Vein endothelial cell (primary cell): ENCODE measurements at places on chromosomes 5 and 9. TPM values are rescaled to one million over a fixed set of nuclear protein-coding genes. Genes with fewer than 3 reads are reported as not detected.

The SPATA31D1 gene
- not detected in 2 replicates for total RNA-seq

The CCL21 gene
- total RNA-seq = not detected in 2 replicates

The BARX1 gene
- not detected in 2 replicates for total RNA-seq

The EIF4EBP3 gene
- total RNA-seq = 0.38 and 1.3 TPM in 2 replicates

The ACOT12 gene
- total RNA-seq = not detected in 2 replicates

The CCDC183 gene
- 0.19 and 0.65 TPM in 2 replicates for total RNA-seq

The MRPL41 gene
- total RNA-seq = 33.2 and 43.1 TPM in 2 replicates

The FREM1 gene
- under 0.01 TPM in 1 of 2 replicates, not detected in the other for total RNA-seq

The TSSK1B gene
- under 0.01 and 0.10 TPM in 2 replicates for total RNA-seq

The CDKN2B-AS1 gene
- total RNA-seq = 4.2 TPM in 2 replicates

The PSMD5 gene
- total RNA-seq = 29.1 and 38.6 TPM in 2 replicates

The PALM2AKAP2 gene
- total RNA-seq = under 0.01 and 0.29 TPM in 2 replicates

The INSL4 gene
- not detected in 2 replicates for total RNA-seq

The IGFBPL1 gene
- total RNA-seq = 0.48 TPM in 1 of 2 replicates, not detected in the other

The SLC25A48 gene
- total RNA-seq = not detected in 2 replicates
